ENCODE measurements at places on chromosomes 5 and 9.

- no peak for DNase-seq
These were observed 29.8 kb downstream of the ANKRD33B start for GRCh38 chr5:10593531-10594181.

DNA sequence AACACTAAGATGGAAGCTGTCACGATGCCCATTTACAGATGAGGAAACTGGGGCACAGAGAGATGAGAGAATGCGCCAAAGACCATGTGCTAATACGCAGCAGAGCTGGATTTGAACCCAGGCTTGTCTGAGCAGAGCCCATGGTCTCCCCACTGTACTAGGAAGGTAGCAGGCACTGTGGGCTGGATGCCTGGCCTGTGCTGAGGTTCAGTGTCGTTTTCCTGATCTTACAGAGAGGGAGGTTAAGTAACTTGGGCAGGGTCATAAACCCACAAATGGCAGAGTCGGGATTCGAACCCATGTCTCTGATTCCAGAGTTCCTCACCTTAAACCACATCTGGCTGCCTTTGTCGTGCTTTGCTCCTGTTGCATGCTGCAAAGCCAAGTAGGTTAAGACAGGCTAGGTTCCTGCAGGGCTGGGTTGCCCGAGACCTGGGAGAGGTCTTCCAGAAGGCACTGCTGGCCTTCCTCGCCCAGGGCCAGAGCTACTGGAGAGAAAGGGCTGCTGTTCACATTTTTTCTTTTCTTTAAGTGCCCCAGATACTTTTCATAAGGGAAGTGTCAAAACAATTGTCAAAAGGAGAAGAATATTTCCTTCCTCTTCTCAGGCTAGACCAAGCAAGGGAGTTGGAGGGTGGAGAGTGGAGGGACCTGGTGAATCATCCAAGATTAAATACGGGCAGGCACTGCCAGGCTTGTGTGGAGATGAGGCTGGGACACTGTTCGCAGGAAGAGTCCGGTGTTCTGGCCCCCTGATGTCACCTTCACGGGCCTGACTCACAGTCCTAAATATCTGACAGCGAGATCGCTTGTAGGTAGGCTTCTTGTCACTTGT is 3.2 kb downstream of the NEK6 start:
- no peak for DNase-seq

GRCh38 chr5:105414067-105414466 is 1851.5 kb upstream of the NUDT12 start:
- no peak for DNase-seq

DNA sequence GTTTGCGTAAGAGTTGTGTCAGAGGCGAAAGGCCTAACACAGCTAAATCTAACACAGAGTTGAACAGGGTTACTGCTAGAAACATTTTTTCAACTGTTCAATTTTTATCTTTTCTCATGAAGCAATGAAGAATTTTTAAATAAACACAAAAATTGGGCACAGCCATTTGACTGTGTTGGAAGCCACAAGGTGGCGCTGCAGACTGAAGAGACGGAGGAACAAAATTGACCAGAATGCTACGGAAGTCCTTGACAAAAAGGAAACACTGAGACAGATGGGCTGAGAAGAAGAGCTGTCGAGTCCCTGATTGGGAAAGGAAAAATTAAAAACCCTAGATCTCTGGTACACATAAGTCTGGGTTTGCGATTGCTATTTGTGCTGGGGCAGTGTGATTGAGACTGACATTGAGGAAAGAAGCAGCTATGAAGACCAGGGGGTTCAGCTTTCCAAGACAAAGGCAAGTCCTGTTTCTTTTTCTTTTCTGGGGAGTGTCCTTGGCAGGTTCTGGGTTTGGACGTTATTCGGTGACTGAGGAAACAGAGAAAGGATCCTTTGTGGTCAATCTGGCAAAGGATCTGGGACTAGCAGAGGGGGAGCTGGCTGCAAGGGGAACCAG is at the start of gene PCDHB9:
TSS of gene PCDHB9 (plus strand) at position 265 of the 616 bp plus-strand sequence. CDS start at position 423, 158 bp downstream.
- DNase-seq: no peak

DNA sequence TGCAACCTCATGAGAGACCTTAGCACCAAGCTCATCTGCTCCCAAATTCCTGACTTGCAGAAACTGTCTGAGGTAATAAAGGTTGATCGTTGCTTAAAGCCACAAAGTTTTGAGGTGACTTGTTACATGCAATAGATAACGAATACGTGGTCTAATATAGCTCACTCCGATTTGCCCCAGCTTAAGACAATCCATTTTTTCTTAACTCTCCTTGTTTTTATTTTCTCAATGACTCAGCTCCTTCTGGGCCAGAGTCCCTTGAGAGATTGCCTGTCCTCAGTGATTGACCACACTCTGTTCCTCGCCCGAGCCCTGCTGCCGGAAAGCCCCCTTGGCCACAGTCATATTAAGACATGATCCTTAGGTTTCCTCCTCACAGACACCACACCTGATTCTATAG is 63.7 kb upstream of the FANCC start:
- DNase-seq: no peak

- DNase-seq: no peak
These were observed 207.8 kb downstream of the KDM4C start for GRCh38 chr9:6965566-6965965.

DNA sequence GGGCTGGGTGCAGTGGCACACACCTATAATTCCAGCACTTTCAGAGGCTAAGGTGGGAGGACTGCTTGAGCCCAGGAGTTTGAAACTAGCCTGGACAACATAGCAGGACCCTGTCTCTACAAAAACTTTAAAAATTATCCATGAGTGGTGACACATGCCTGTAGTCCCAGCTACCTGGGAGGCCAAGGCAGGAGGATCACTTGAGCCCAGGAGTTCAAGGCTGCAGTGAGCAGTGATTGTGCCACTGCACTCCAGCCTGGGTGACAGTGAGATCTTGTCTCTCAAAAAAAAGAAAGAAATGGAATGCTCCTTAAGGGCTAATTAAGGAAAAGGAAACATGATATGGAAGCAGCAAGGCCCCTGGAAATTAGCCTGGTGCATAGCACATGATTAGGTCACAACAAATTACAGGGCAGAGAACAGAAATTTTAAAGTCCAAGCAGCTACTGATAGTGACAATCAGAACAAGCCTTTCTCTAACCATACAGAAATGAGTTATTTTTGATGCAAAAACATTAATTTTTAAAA is 19.5 kb downstream of the ANKH start:
- no peak for DNase-seq

- DNase-seq: no peak
These were observed 20.1 kb upstream of the NIM1K start for GRCh38 chr5:43171926-43172325.

DNA sequence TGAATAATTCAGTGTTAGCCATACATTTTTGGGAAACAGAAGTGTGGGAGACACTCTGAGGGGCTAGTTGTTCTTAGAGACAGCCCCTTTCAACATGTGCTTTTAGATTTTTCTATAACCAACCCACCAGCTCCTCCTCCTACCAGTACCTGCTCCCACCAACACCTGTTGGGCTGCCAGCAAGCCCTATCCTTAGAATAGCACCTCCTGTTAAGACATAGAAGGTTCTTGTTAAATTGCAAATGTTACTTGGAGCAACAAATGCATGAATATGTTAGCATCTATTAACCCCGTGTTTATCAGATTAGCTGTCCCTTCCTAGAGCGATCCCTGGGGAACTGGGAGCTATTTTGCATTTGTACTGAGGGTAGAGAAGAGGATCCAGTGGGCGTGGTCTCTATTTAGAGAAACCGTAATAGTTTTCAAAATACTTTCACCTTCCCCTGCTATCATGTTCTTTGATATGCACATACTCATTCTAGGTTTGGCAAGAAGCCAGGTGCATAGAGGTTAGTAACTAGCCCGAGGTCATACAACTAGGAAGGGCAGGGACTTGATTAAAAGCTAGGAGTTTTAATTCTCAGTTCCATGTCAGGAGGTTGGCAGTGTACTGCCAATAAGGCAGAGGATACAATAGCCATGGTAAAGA is 334.4 kb downstream of the KCTD16 start:
- DNase-seq: no peak

- DNase-seq: no peak
These were observed 161.0 kb downstream of the ISL1 start for GRCh38 chr5:51544031-51544785.

GRCh38 chr5:14351845-14352712 is 208.9 kb downstream of the TRIO start:
- no peak for DNase-seq

DNA sequence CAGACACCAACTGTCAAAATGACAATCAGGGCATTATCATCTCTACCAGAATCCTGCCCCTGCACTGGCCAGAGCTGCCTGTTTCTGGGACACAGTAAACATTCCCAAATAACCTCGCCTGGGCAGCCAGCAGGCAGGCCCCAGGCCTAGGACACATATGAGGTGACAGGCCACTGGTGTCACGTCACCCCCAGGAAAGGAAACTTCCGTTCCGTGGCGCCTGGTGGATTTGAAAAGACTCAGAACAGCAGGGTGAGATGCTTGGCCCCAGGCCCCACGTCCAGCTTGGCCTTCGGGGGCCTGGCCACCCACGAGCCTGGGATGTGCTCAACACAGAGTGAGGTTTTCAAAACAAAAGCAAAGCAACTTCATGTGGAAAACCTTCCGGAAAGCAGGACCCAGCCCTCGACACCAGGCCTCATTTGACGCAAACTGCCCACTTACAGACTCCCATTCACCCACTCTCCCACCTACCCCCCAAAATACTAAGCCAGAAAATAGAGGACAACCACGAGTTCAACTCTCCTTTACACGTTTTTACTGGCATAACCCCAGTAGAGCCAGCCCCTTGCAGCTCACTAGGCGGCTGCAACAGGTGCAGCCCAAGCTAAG is 1.2 kb downstream of the SEMA4D start:
- DNase-seq: no peak

DNA sequence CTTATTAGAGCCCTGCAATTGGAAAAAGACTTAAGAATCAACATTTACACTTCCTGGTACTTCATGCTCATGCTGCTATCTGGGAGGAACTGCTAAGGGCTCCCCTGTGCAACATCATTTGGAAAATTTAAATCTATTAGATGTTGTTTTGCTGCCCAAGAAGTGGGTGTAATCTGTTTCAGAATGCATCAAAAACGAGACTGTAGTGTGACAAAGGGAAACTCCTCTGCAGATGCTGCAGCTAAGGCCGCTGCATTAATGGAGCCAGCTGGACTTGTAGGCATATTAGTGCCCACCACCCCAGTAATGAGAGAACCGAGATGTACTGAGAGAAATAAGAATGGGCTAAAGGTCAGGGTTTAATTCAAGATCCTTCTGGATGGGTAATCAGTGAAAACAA is 11.1 kb upstream of the PAIP1 start:
- no peak for DNase-seq

GRCh38 chr5:145531038-145531734 is 304.0 kb downstream of the PRELID2 start:
- no peak for DNase-seq

GRCh38 chr9:21267485-21268346 is 27.9 kb upstream of the IFNA14 start:
- no peak for DNase-seq

GRCh38 chr5:6459896-6460295 is 11.2 kb downstream of the UBE2QL1 start:
- DNase-seq: no peak

- no peak for DNase-seq
These were observed 103.8 kb downstream of the MPDZ start for GRCh38 chr9:13175732-13176131.

DNA sequence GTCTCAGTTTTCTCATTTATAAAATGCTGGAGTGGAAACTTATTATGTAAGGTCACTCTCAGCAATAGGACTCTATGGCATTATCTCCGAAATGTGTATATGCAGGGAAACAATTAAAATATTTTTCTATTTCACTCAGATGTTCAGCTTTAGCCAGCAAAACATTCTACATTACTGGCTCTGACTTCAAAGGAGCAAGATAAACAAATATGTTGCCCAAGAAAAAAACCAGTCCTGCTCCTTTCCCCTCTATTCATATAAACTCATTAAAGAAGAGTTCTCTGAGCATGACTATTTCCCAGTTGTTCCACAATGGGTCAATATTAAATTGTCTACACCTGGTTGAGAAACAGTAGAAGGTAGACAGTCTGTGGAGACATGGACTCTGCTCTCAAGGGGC is 155.0 kb downstream of the NPR3 start:
- DNase-seq: no peak

DNA sequence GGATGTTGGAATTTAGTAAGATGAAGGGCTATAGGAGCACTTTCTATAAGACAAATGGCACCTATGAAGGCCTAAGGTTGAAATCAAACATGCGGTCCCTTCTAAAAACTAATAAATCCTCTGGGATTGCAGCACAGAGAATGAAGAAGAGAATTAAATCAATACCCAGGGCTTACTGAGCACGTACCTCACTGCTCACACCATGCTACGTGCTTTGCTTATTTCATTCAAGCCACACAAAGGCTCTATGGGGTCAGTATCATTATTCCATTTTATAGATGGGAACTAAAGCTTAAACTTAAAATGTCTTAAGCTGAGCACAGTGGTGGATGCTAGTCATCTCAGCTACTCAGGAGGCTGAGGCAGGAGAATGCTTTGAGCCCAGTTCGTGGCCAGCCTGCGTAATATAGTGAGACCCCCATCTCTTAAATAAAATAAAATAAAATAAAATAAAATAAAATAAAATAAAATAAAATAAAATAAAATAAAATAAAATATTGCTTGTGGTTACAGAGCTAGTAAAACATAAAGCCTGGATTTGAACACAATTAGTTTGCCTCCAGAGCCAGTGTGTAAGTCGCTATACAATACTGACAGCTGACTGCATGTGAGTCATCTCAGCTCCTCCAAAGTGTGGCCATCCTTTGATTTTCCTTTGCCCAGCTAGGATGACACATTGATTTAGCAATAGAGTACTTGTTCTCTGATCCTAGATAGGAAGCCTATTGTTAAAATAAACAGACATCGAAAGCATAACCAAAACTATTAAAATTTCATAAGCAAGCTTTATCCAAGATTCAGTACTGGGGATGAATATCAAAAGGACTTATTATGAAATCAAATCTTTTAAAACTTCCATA is 20.9 kb upstream of the DPYSL3 start:
- no peak for DNase-seq

GRCh38 chr5:74499256-74500050 is 141.1 kb downstream of the ENC1 start:
- no peak for DNase-seq

DNA sequence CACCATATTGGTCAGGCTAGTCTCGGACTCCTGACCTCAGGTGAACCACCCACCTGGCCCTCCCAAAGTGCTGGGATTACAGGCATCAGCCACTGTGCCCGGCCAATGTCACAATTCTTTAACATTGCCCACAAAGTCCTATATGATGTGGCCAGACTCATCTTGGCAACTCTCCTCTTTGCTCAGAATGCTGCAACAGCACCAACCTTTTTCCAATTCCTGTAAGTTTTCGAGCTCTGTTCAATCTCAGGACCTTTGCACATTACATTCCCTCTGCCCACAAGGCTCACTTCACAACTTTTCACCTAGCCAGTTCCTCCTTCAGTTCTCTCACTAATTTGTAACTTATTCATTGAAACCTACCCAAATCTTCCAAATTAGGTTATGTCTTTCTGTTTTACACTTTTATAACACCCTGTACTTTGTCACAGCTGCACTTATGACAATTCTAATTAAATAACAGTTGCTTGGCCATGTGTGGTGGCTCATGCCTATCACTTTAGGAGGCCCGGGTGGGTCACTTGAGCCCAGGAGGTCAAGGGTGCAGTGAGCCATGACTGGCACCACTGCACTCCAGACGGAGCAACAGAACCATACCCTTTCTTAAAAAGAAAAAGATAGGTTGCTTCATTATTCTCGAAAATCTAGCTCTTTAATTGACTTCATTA is 30.9 kb upstream of the GLDC start:
- DNase-seq: no peak

Data from NCI-H1436 treated with DMSO at 0.1 percent for 48 hours (cell line).